Stimulated activated CD4-positive, alpha-beta T cell treated with anti-CD3 and anti-CD28 coated beads, Interleukin-1b, Interleukin-23, amount 100 ng/mL, for 1 hour (primary cell): ENCODE measurements at places on chromosomes 3 and 15.

DNA sequence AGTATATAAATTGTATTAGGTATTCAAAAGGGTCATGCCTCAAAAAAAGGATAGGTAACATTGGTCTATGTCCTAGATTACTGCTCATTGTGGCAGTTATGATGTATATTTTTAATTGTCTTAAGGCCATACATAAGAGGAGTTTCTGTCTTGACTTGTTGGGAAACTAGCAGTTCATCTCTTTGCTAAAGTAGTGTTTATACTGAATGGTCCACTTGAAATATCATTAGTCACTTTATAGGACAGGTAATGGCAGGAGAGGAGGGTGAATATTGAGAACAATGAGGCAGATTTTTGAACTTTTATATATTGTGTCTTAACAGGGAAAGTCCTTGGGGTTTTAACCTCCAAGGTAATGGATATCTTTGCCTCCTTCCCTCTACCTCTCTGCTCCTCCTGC lies 58.4 kb downstream of the TP63 start:
- no peak for DNase-seq

DNA sequence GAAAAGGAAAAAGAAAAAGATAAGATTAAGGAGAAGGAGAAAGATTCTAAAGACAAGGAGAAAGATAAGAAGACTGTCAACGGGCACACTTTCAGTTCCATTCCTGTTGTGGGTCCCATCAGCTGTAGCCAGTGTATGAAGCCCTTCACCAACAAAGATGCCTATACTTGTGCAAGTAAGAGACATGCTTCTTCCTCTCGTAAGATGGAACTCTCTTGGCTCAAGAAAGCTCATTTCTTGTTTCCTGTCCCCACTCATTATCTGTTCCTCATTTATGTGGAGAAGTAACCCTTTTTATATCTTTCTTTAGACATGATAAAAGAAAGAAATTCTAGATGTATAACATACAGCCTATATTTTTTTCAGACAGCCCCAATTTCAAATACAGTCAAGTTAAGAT lies 101.4 kb downstream of the KLHL25 start:
- no peak for DNase-seq

DNA sequence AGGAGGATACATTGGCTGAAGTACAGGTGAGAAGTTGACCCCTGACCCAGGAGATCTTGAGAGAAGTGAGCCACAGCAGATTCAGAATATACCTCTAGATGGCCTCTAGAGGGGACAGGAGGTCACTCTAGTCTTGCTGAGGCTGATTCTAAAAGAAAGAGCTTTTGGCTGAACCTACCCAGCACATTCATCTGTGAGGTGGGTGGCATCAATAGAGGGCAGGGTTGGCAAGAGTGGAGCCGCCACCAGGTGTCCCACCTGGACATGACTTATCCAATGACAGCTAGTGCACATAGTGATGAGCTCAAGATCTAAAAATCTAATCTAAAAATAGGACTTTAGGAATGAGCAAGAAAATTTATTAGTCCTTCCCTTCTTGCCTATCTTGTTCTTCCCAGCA lies 51.6 kb downstream of the CYP19A1 start:
- no peak for DNase-seq

DNA sequence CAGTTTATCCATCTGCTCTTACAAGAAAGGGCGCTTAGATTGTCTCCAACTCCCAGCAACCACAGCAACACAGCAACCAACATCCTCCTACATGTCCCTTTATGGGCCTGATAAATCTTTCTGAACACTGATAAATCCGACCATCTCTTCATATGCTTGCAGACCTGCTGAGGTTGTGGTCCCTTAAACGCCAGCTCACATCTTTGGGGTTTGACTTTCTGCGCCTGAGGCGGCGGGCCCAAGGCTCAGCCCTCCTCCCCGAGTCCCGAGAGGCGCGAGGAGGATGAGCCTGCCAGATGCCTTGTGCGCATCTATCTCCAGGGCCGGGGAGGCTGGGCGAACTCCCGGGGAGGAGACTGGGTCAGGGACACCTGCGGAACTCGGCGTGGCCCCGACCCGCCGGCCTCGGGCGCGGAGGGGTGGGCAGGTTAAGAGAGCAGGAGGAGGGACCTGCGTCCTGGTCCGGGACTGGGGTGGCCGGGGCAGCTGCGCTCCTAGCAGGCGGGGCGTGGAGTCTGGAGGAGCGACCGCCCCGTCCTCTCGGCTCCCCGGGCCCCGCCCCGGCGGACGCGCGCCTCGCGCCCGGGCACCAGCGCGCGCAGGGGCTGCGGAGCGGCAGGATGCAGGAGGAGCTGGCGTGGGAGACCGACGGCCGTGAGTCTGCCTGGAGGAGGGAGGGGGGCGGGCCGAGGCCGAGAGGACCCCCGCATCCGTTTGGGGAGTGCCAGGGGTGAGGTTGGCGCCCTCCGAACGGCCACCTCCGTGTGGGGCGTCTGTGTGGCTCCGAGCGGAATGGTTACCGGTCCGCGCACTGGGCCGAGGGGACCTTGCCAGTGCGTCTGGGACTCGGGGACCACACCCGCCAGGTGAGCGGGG lies at the start of gene ANKDD1A:
TSS of gene ANKDD1A (plus strand) at position 592 of the 876 bp plus-strand sequence. CDS start at position 621, 29 bp downstream.
- no peak for DNase-seq

DNA sequence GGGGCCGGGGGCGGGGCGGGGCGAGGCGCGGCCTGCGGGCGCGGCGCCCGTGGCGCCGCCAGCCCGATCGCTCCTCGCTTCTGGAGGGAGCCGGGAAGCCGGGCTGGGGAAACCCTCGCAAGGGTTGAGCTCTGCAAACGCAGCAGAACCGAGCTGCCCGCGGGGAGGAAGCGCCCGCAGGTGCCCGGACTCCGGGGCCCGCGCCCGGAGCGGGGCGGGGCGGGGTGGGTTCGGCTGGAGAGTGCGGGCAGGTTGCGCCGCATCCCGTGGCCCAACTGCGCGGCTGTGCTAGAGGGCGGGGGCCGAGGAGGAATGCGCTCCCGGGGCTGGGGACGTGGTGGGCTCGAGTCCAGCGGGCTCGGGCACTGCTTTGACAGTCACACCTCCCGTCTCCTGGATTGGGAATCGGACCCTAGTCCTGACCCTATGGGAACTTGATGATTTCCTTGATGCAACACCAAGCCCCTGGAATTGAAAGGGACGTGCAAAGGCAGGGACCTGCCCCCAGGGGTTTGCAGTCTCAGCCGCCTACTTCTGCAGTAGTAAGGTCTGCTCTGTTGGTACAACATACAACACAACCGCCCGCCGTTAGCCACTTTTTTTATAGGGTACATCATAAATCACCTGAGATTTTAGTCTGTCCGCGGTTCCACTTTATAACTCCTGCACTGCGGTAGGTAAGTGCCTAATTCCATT lies 34.3 kb downstream of the ZBTB38 start:
- DNase-seq, result no peak

GRCh38 chr3:59290358-59290757 lies 240.5 kb upstream of the CFAP20DC start:
- DNase-seq, result no peak

DNA sequence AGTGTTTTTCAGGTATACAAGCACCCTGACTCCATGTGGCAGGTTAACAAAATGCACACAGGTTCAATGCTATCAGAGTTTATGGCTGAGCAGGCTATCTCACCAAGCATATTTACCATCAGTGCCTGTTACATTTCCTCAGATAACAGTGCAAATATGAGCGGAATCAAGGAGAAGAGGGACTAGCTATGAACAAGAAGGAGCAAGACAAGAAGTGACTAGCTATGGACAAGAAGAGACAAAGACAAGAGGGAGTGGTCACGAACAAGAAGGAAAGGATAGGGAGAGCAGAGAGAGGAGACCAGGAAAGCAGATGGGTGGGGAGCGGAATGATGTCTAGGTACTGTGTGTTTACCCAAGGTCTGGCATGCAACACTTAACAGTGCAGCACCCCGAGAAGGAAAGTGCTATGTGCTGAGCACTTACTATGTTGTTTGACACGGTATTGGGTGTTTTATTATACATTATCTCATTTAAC lies 8.6 kb downstream of the ILDR1 start:
- DNase-seq, result no peak

DNA sequence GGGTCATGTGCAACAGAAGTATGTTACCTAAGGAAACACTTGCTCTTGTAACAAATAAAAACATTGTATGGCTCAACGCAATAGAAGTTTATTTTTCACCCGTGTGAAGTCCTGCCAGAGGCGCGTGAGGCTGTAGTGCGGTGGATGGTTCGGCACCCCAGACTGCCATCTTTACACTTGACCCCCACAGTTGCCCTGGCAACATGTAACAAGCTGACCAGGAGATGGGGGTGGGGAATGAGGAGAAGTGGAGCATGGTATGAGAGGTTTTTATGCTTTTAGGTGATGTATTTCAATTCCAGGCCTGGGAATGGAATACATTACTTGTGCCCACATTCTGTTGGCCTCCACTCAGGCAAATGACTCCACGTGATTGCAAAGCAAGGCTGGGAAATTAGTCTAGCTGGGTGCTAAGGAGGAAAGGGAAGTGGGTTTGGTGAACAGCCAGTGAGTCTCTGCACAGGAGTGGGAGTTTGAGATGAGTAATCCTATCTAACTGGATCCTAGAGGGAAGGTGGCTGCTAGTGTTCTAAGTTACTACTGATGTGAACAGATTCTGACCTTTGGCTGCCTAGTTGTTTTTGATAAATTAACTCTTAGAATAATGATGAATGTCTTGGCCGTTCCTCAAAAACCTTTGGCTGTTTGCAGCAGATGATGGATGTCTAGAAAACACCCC lies 33.8 kb upstream of the GREM1 start:
- no peak for DNase-seq

DNA sequence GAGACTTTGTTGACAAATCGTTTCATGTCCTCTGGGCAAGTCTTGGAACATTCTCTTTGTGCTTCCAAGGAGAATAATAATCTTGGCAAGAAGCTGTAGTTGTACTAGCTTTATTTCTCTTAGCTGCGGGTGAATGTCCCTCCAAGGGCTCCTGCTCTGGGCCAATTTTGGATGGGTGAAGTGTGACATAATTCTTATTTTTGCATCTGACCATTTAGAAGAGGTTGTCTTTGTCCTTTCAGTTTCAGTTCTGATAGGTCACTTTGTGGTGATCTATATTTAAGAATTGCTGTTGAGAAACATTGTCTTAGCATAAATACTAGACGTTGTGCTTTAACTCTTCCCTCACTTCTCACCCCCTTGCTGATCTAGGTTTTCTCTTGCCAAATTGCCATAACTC lies 164.8 kb upstream of the RORA start:
- DNase-seq, result no peak

DNA sequence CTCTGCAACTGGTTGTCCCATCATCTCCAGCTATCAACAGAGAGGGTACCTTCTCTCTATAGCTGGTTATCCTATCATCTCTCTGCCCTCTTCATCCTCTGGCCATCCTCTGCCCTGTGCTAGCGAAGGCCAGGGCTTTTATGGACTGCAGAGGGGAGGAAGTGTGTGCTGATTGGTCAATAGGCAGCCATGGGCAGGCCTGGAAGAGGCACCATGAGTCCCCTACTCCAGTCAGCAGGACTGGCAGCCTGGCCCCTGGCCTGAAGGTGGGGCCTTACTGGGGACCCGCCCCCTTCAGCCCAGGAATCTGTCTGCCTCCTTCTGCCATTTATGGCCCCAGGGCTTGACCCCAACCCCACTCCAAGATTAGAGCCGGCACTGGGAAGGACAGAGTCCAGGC lies 10.4 kb upstream of the TRIM59 start:
- no peak for DNase-seq

DNA sequence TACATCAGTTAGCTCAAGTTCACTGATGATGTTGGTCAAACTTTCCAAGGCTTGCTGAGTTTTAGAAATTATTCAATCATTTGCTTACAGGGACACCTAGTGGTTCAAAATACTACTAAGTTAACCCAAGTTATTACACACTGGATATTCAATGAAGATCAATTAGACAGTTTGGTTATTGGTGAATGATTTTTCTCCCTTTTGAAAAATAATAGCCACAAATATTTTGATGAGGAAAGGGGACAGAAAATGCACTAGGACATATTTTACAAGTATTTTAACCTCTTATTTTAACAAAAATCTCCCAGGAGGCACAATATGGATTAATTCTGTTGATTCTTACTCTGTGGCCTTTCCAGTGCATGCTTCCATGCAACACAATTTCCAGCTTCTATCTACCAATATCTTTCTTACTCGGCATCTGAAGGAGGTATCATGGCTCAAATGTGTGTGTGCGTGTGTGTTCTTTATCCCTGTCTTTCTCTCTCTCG lies 20.1 kb upstream of the GOLGA6L2 start:
- DNase-seq, result no peak

DNA sequence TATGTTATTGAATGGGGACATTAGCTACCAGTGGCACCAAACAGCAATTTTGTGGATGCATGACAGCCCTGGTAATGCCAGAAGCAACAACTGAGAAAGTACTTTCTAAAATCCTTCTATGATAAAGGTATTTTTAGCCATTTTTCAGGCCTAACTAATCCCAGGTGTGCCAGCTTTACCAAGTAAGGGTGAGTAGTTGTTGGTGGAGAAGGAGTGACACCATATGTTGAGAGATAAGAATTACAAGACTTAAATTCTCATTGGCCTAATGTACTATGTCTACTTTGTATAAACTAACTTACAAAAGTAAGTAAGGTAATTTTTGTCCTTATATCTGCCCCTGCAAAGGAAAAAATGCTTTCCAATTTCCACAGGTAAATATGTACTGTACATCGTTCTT lies 4.1 kb upstream of the COX17 start:
- no peak for DNase-seq

DNA sequence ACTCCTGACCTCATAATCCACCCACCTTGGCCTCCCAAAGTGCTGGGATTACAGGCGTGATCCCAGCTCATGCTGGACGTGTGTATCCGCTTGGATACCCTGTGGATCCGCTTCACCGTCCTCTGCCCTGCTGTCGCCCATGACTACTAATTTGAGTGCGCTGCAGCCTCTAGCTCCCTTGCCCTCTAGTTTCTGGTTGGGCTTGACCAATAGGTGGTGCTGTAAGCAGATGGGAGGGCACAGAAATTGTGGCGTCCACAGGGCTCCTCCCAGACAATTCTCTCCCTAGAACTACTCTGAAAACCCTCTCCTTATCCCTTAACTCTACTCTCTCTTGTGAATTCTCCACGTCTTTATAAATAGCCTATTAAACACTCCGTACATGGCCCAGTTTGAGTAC lies 36.2 kb downstream of the ZPLD1 start:
- DNase-seq, result no peak

- DNase-seq, result no peak
Measured at GRCh38 chr15:76998663-76999285, 3.8 kb downstream of the PSTPIP1 start.

GRCh38 chr3:2993736-2994135 lies 116.4 kb downstream of the IL5RA start:
- DNase-seq, result no peak

DNA sequence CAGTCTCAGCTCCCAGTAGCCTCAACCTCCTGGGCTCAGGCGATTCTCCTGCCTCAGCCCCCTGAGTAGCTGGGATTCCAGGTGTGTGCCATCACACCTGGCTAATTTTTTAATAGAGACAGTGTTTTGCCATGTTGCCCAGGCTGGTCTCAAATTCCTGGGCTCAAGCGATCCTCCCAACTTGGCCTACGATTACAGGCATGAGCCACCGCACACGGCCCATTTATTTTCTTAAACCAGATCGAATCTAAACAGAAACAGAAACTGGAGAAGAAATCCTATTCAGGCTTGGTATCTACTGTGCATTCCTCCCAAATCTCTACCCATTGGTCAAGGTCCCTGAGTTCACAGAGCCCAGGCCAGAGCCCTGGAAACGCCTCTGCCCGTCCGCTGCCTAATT lies 74.2 kb downstream of the PGPEP1L start:
- DNase-seq, result no peak

GRCh38 chr3:111712294-111713167 lies 117.4 kb upstream of the ZBED2 start:
- no peak for DNase-seq
